ENCODE measurements at places on chromosomes 1 and 21.

DNA sequence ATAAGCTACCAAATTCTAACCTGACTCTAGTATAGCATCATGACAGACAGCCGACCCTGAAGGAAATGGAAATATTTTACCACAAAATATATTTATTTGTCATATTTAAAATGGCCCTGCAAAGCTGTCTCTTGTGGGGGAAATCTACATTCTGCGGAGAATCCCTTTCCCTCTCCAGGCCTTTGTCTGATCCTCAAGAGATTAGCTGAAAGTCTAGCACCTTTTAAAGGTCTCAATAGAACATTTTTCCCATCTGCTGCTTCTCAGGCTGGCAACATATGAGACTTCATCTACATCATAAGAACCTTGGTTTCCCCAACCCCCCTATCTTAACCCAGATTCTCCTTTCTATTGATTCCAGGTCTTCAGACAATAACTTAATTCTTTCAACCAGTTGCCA, 1.7 kb upstream of the OR11L1 start:
- no peak for DNase-seq

- DNase-seq = no peak
Observed at GRCh38 chr1:197173571-197174507, 27.4 kb upstream of the ASPM start.

DNA sequence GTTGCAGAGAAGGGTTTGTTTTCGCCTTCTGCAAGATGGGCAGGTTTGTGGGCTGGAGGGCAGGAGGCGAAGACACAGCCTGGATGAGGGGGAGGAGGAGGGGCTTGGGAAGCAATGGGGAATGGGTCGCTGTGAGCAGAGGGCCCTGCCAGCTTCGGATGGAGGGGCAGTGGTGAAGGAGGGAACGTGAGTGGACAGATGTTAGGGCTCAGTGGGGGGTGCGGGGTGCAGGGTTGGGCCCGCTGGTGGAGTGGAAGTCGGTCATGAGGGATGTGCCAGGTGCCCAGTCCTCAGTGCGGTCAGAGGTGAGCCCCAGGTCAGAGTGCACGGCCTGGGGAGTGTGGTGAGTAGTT, 55.5 kb upstream of the ABCG1 start:
- DNase-seq = no peak

DNA sequence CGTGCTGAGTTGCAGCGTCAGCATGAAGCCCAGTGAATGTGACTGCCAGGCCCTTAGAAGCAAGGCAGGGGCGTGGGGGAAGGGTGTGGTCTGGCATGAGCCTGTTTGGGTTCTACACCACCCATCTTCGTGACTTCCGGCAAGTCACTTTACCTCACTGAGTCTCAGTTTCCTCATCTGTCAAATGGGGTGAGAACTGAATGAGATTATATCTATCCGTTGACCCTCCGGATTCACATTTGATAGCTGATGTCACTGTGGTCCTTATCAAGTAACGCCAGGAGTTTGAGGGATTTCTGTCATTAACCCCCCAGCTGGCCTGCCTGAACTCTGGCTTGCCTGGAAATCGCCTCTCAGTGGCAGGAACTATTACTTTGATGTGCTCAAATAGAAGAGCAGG, 15.6 kb downstream of the MRPL37 start:
- DNase-seq = no peak

GRCh38 chr1:27111626-27112573, 43.0 kb downstream of the SLC9A1 start:
- DNase-seq = no peak

DNA sequence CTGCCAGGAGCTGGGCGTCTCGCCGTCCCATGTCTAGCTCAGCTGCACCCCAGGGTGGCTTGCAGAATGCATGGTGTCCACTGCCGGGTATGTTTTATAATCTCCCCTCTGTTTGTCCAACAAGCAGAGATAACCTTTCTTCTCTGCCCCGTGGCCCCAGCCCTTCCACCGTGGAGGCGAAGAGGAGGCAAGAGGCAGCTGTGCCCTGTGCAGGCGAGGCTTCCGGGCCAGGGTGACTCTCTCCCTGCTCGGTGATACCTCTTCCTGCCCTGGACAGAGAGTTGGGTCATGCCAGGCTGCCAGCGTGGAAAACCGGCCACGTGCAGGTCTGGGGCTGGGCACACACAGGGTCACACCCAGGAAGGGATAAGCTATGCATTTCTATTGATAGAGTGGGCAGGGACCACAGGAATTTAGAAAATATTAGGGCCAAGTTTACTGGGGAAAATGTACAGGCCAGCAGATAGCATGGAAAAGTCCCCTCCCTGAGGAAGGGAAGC, at the start of gene TFF2:
TFF2 (minus strand) TSS at position 68 of the 500 bp plus-strand sequence; CDS start at position 31, 37 bp downstream.
- no peak for DNase-seq

DNA sequence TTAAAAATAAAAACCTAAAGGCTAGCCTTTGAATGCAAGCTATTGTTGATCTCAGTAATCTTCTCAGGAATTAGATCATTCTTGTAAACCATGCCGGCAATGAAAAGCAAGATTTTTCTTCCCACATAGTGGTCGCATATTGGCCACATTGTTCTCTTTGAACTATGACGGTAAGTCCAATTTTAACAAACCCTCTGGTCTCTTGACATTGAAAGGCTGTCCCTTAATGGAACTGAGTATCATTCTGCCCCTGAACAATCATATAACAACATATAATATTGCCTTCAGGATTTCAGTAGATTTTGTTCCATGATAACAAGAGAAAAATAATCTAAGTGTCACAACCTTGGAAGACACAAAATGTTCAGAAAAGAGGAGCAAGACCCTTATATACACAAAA, 1.3 kb downstream of the TNNI3K start:
- no peak for DNase-seq

DNA sequence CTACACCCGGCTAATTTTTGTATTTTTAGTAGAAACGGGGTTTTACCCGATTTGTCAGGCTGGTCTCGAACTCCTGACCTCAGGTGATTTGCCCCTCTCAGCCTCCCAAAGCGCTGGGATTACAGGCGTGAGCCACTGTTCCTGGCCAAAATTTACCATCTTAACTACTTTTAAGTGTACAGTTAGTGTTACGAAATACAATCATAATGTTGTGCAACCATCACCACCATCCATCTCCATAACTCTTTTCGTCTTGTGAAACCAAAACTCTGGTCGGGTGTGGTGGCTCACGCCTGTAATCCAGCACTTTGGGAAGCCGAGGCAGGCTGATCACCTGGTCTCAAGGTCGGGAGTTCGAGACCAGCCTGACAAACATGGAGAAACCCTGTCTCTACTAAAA, 14.1 kb upstream of the ZBTB40 start:
- no peak for DNase-seq
